IPS-NIHi11 (cell line): ENCODE measurements at places on chromosomes 13 and 19.
A peak's percentile ranks its signal among the peaks of the same experiment; 100 is the strongest.

GRCh38 chr13:52109116-52109670 is 19.7 kb downstream of the NEK5 start:
- peak; percentile 12 for DNase-seq

GRCh38 chr13:72694314-72694713 is 33.1 kb downstream of the MZT1 start:
- no peak for DNase-seq

- DNase-seq, result no peak
Measured at GRCh38 chr13:103130681-103131210, 64.5 kb upstream of the SLC10A2 start.

GRCh38 chr19:38486731-38487336 is 53.3 kb downstream of the RYR1 start:
- no peak for DNase-seq

DNA sequence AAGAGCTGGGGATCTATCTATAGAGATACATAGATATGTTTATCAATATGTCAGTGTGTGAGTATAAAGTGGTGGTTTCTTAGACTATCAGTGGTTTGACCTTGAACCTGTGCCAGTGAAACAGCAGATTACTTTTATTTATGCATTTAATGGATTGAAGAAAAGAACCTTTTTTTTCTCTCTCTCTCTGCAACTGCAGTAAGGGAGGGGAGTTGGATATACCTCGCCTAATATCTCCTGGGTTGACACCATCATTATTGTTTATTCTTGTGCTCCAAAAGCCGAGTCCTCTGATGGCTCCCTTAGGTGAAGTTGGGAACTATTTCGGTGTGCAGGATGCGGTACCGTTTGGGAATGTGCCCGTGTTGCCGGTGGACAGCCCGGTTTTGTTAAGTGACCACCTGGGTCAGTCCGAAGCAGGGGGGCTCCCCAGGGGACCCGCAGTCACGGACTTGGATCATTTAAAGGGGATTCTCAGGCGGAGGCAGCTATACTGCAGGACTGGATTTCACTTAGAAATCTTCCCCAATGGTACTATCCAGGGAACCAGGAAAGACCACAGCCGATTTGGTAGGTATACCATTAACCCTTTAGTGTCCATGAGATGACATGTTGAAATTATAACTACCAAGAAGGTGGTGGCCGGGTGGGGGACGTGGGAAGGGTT is 880 bp downstream of the FGF9 start:
- peak; percentile 20 for DNase-seq

- no peak for DNase-seq
Measured at GRCh38 chr19:15577184-15577771, 37.7 kb upstream of the CYP4F8 start.

- DNase-seq, result peak; percentile 81
Measured at GRCh38 chr19:16376649-16377048, 52.0 kb downstream of the KLF2 start.

DNA sequence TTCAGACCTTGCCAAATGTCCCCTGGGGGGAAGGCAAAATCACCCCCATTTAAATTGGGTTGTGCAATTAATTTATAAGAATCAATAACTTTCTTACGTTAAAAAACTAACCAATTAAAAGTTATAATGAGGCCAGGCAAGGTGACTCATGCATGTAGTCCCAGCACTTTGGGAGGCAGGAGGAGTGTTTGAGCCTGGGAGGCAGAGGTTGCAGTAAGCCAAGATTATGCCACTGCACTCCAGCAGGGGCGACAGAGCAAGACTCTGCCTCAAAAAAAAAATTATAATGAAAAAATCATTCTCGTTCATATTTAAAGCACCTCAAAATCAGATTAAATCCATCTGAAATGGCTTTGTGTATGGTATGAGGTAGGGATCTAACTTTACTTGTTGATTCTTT is 18.4 kb upstream of the SIGLEC14 start:
- DNase-seq, result no peak

DNA sequence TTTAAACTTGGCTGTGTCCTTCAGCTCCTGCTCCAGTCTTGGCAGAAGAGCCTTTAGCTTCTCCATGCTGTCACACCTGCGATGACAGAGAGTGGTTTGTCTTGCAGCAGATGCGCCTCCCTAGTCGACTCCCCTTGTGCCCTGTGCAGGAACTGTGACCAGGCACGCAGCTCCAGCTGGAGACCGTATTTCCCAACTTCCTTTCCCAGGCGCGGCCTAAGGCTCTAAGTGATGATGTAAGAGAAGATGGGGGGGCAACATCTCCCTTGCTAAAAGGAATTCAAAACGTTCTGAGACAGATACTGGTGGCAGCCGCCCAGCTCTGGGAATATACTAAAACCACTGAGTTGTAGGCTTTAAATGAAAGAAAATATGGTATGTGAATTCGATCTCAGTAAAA is 16.3 kb downstream of the DCUN1D2 start:
- no peak for DNase-seq

DNA sequence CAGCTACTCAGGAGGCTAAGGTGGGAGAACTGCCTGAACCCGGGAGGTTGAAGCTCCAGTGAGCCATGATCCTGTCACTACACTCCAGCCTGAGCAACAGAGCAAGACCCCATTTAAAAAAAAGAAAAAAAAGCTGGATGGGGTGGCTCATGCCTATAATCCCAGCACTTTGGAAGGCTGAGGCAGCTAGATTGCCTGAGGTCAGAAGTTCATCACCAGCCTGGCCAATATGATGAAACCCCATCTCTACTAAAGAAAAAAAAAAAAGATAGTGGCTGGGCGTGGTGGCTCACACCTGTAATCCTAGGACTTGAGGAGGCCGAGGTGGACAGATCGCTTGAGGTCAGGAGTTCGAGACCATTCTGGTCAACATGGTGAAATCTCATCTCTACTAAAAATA is 15.0 kb downstream of the LTBP4 start:
- DNase-seq, result no peak

- DNase-seq, result no peak
Measured at GRCh38 chr19:38932425-38933179, 1.9 kb downstream of the MRPS12 start.

- DNase-seq, result no peak
Measured at GRCh38 chr13:43784496-43784895, 2.3 kb downstream of the ENOX1 start.

GRCh38 chr13:34900288-34900739 is 41.8 kb upstream of the NBEA start:
- peak; percentile 62 for DNase-seq

DNA sequence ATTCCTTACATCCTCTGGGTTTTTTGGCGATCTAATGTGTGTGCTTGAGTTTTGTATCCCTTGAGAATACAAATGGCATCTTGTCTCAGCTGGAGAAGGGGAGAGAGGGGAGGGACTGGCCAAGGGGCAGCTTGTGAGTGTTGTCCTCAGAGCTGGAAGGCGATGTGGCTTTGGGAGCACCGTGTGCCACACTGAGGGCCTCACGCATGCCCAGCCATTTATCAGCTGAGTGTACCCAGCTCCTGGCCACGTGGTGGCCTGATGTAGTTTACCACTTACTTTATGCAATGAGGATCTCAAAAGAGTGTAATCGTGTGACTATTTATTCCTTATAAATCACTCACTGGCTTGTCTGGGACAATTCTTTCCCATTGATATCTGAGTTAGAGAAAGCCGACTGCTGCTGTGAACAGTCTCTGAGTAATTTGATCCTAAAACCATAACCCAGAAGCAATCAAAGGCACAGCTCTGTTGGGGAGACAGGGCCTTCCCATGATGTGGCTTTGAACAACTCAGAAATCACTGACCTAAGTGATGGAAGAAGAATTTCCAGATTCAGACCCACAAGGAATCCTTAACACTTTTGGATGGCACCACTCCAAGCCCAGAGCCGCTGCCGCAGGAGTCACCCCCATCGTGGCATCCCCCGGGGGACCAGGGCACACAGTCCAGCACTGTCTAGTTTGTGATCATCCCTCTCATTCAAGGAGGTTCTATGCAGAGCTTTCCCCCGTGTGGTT is 53.9 kb upstream of the MTIF3 start:
- DNase-seq, result no peak

DNA sequence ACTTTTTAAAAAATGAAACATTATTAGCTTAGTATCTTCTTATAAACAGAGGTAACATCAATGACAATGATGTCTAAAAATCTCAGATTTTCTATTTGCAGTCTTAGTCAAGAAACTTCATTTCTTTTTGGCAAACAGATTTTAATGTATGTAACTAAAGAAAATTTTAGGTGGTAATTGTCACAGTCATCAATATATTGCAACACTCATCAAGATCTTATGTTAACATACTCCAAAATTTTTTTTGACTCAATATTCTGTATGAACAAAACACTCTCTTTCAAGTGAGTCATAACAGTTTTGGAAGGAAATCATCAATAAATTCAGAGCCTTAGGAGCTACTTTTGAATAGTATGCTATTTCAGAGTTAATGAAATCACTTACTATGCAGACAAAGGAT is 1507.6 kb downstream of the SLITRK1 start:
- DNase-seq, result no peak

DNA sequence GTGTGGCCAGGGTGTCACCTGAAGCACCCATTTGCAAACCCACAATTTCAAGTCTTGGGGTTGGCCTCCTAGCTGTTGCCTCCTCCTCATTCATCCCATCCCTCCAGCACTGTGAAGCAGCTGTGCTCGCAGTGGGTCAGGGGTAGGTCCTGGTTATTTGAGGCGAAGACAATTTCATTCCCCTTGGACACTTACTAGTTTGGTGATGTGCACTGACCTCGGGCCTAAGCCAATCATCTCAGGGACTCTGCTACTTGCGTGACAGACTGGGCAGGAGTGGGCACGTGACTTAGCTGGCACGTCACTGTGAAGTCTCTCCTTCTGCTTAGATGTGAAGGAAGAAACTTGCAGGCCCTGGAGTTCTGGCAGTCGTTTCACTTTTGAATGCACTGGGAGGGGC is 3.5 kb upstream of the ATP11A start:
- no peak for DNase-seq

DNA sequence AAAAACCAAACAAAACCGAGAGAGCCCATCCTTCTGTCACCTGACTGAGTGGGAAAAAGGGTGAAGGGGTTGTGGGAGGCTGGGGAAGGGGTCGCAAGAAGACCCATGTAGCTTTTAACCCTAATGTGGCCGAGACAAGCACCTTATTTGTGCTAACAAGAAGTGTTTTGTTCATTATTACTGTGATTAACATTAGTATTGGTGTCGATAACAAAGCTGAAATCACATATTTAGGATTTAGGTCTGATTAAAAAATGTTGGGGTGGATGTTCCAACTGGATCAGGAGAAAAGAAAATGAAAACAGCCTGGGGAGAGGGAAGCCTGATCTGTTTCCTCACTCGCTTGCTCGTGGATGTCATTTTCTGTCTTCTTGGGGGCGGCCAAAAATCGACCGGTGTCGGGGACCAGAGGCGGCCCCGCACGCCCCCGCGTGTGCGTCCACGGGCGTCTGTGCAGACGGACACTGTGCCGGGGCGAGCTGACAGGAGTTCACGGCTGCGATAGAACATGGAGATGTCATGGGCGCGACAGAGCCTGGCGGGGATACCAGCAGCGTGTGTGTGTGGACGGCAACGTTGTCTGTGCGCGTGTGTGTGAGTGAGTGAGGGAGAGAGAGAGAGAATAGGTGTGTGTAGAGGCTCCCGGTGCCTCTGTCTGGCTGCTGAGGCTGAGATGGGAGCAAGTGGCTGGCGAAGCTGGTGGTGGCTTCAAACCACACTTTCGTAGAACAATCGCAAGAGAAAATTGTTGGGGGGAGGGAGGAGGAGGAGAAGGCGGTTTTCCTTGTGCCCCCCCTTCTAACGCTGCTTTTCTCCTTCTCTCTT is 29.1 kb downstream of the NFIX start:
- no peak for DNase-seq

- peak; percentile 74 for DNase-seq
Measured at GRCh38 chr19:13212759-13213330, 62.6 kb downstream of the IER2 start.

DNA sequence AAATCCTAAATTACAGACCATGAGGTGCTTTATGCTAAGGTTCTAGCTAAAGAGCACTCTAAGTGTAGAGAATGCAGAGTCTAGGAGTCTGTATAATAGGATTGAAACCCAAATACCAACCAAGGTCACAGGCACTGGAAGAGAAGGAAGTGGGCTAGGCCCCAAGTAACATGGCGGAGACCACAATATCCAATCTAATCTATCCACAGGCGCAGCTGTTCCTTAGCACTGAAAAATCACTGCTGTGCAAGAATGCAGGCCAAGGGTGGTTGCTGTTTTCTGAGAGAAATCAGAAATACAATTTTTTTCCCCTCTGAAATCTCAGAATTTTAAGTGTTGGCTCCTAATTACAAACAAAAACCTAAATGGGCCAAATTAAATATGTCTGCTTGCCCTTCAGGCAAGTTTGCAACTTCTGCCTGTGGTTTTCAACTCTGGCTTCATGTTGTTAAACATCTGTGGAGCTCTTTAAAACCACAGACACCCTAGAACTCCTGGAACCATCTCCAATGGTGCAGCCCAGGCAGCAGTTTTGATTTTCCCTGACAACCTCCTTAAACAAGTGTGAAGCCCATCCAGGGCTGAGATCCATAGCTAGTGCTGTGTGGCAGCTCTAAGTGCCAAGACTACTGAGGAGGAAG is 6.1 kb downstream of the RANBP3 start:
- DNase-seq, result no peak

GRCh38 chr19:4376028-4376670 is 24.2 kb downstream of the SH3GL1 start:
- no peak for DNase-seq

DNA sequence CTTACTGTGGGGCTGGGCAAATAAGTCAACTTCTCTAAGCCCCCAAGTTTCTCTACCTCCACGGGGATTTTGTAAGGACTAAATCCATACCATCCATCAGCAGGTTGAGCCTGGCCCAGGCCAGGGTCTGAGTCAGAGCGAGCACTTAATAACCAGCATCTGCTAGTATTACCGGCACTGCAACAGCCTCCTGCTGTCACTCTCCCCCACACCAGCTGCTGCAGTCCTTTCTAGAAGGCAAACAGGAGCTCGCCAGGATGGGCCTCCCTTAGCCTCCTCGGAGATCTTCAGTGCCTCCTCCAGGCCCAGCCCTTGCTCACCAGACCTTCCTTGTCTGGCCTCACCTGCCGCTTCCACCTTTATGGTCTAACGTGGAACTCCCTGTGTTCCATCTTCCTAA is 3.2 kb downstream of the NAPA start:
- DNase-seq, result no peak

DNA sequence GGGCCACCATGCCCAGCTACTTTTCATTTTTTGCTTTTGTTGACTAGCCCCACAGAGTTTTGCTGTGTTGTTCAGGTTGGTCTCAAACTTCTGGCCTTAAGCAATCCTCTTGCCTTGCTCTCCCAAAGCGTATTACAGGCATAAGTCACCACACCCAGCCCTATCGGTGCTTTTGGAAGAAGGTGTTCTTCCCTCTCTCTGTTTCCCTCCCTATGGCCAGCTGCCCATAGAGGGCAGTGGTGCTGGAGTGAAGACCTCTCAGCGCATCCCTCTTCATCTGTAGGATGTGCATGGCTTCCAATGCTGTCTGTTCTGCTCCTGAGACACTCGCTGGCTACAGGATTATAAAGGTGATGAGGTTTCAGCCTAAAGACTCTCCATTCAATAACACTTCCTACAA is 1.3 kb upstream of the CD22 start:
- DNase-seq, result no peak

- no peak for DNase-seq
Measured at GRCh38 chr13:26513931-26514330, 43.6 kb upstream of the WASF3 start.

- no peak for DNase-seq
Measured at GRCh38 chr13:99221567-99222239, 21.0 kb downstream of the UBAC2 start.

GRCh38 chr19:10644260-10645007 is 9.7 kb upstream of the ILF3 start:
- DNase-seq, result peak; percentile 93

GRCh38 chr13:79190932-79191331 is 215.1 kb downstream of the RBM26 start:
- DNase-seq, result no peak

GRCh38 chr13:27309967-27310598 is 39.5 kb downstream of the RASL11A start:
- DNase-seq, result no peak
